ENCODE measurements at places on chromosomes 6 and 20. TPM values are rescaled to one million over a fixed set of nuclear protein-coding genes. Genes with fewer than 3 reads are reported as not detected.

Gene ERVFRD-1
- polyA plus RNA-seq = 0.12 TPM

Gene ARMH2
- not detected for polyA plus RNA-seq

Gene BMP5
- polyA plus RNA-seq = 2.8 TPM

Gene CST4
- polyA plus RNA-seq = not detected

Gene SMLR1
- polyA plus RNA-seq = 2.0 TPM

Gene SLC17A3
- polyA plus RNA-seq = 0.93 TPM

Gene RBPJL
- not detected for polyA plus RNA-seq

Gene LY6G6F
- 0.30 TPM for polyA plus RNA-seq

Gene TGM3
- polyA plus RNA-seq = 0.62 TPM

Gene ABHD16B
- polyA plus RNA-seq = not detected

Gene DBNDD2
- 26.2 TPM for polyA plus RNA-seq

Gene GSTA3
- 0.70 TPM for polyA plus RNA-seq

Gene LINC00237
- polyA plus RNA-seq = not detected

Gene CDH22
- 0.70 TPM for polyA plus RNA-seq

Gene ASIP
- polyA plus RNA-seq = not detected

Gene DDX43
- polyA plus RNA-seq = 0.74 TPM

Gene SLPI
- polyA plus RNA-seq = 12.5 TPM

Gene FAM83D
- 15.2 TPM for polyA plus RNA-seq

Gene EEF1A2
- polyA plus RNA-seq = 2.5 TPM

Gene PRL
- polyA plus RNA-seq = not detected

Gene CEP43
- polyA plus RNA-seq = 46.7 TPM

Gene AGPAT4
- 22.4 TPM for polyA plus RNA-seq

Gene RSPH4A
- polyA plus RNA-seq = 1.0 TPM

Gene VAPB
- polyA plus RNA-seq = 57.5 TPM

Gene C6orf132
- 4.1 TPM for polyA plus RNA-seq

Gene KCNS1
- polyA plus RNA-seq = 0.44 TPM

Gene C20orf96
- 37.0 TPM for polyA plus RNA-seq

Gene GZF1
- polyA plus RNA-seq = 13.4 TPM

Gene CTAGE9
- polyA plus RNA-seq = not detected

Gene F13A1
- 11.2 TPM for polyA plus RNA-seq
